ENCODE measurements at places on chromosomes 5 and 9.

- no peaks in the 10 kb centered on the region for H3K27me3 ChIP-seq
- H3K4me3 ChIP-seq: no peak overlapping the region
- DNase-seq: peak; percentile 45
- peaks cover 5% of the 10 kb centered on the region for H3K4me1 ChIP-seq
These were observed 108.2 kb downstream of the UBE2R2 start for GRCh38 chr9:33924978-33925797.

GRCh38 chr5:95511606-95512005 is 43.2 kb downstream of the SKIC3 start:
- H3K27ac ChIP-seq: no peak overlapping the region
- H3K4me1 ChIP-seq: peaks cover 11% of the 10 kb centered on the region
- peaks cover 59% of the 10 kb centered on the region for H3K36me3 ChIP-seq
- DNase-seq: no peak

DNA sequence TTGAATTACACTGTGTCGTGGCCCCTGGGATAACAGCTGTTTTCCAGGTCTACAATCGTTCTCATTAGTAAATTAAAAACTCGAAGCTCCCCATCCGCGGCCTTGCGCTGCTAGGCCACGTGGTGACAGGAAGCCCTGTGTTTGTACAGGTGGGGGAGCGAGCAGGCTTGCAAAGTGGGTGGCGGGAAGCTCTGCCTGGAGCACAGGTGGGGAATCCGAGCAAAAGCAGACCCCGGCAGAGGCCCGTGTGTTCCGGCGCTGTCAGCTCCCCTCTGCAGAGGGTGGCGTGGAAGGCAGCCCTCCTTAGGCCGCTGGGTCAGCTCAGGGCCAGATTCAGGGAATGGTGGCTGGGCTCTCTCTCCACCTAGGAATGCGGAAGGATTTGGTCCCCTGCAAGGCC is 59.5 kb upstream of the ERCC6L2 start:
- H3K36me3 ChIP-seq: peaks cover 65% of the 10 kb centered on the region
- H3K27ac ChIP-seq: no peak overlapping the region
- peaks cover 4% of the 10 kb centered on the region for H3K27me3 ChIP-seq
- DNase-seq: no peak
- H3K4me1 ChIP-seq: peaks cover 45% of the 10 kb centered on the region
- no peak overlapping the region for H3K4me3 ChIP-seq

DNA sequence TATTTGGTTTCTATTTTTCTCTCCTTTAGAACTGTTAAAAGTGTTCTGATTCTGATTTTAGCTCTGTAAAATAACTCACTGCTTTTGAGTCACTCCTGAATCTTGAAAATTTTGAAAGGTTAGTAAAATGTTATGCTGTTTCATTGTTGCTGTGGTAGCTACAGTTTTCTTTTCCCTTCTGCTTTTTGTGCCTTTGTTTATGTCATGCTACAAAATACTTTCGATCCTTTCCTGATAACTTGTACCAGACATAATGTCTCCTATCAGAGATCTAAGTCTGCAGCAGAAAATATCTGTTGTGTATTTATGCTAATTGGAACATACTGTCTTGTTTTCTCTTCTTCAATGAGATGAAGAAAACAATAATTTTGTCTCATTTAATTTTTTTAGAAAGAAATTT is 26.9 kb upstream of the CEP120 start:
- H3K27me3 ChIP-seq: no peaks in the 10 kb centered on the region
- no peak overlapping the region for H3K4me3 ChIP-seq
- H3K36me3 ChIP-seq: no peaks in the 10 kb centered on the region

DNA sequence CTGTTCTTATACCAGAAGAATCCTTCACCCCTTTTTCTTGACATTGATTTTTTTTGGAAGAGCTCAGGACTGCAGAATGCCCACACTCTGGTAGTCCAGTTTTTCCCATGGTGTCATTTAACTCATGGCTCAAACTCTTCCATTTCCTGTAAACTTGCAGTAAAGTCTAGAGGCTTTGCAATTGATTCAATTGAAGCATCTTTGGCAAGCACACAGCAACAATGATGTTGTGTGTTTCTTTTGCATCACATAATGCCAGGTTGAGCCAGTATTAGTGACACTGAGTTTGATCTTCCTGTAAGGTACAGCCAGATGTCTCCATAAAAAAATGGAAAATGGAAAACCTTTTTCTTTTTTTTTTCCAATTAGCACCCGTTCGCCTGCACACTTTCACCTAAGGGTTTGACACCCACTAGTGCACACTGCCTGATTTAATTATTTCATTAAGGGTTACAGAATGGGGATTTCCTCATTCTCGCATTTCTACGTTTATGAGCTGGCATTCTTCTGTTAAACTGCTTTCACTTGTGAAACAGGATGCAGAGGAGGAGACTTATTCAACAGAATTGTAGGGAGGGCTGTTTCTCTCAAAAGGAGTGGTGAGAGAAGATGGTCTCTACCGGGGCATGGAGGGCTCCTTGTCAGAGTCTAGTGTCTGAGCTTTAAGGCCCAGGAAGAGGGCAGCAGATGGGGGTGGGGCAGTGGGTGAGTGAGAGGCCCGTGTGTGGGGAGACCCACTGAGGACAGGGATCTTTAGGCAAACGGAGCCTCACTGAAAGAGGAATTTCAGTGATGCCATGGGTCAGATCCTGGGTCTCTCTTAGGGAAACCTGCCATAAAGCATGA is 2.2 kb upstream of the S1PR3 start:
- H3K4me3 ChIP-seq: peak overlapping the region; percentile 97
- H3K27me3 ChIP-seq: peaks cover 3% of the 10 kb centered on the region
- H3K4me1 ChIP-seq: peaks cover 50% of the 10 kb centered on the region

GRCh38 chr5:89847743-89848142 is 561.8 kb downstream of the CETN3 start:
- no peak overlapping the region for H3K27ac ChIP-seq
- H3K4me1 ChIP-seq: peaks cover 12% of the 10 kb centered on the region

DNA sequence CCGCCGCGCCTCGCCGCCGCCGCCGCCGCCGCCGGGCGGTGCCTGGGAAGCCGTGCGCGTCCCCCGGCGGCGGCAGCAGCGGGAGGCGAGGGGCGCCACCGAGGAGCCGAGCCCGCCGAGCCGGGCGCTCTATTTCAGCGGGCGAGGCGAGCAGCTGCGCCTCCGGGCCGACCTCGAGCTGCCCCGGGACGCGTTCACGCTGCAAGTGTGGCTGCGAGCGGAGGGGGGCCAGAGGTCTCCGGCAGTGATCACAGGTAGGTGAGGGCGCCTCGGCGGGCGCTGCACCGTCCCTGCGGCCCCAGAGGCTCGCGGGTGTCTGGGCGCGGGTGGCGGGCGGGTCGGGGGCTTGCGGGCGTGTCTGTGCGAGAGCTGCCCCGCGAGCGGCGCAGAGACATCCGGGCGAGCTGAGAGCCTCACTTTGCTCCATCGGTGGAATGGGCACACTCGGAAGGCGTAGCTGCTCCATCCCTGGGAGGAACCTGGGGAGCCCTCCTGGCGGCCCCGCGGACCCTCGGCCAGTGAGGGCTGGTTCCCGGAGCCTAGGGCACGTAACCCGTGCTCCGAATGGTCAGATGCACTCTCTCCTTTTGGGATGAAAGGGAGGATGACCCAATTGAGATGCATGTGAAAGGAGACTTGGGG is 864 bp downstream of the PAPPA start:
- no peaks in the 10 kb centered on the region for H3K36me3 ChIP-seq
- H3K4me1 ChIP-seq: peaks cover 59% of the 10 kb centered on the region
- H3K4me3 ChIP-seq: peak overlapping the region; percentile 85
- peaks cover 40% of the 10 kb centered on the region for H3K27me3 ChIP-seq

GRCh38 chr5:170885809-170886208 is 24.0 kb downstream of the RANBP17 start:
- no peak overlapping the region for H3K4me3 ChIP-seq
- peaks cover 52% of the 10 kb centered on the region for H3K36me3 ChIP-seq
- peak overlapping the region; percentile 18 for H3K27ac ChIP-seq
- DNase-seq: no peak
- peaks cover 21% of the 10 kb centered on the region for H3K4me1 ChIP-seq

- H3K4me1 ChIP-seq: peaks cover 19% of the 10 kb centered on the region
- no peaks in the 10 kb centered on the region for H3K36me3 ChIP-seq
- peaks cover 5% of the 10 kb centered on the region for H3K27me3 ChIP-seq
- DNase-seq: no peak
These were observed 86.0 kb downstream of the KDM4C start for GRCh38 chr9:6843742-6844141.

DNA sequence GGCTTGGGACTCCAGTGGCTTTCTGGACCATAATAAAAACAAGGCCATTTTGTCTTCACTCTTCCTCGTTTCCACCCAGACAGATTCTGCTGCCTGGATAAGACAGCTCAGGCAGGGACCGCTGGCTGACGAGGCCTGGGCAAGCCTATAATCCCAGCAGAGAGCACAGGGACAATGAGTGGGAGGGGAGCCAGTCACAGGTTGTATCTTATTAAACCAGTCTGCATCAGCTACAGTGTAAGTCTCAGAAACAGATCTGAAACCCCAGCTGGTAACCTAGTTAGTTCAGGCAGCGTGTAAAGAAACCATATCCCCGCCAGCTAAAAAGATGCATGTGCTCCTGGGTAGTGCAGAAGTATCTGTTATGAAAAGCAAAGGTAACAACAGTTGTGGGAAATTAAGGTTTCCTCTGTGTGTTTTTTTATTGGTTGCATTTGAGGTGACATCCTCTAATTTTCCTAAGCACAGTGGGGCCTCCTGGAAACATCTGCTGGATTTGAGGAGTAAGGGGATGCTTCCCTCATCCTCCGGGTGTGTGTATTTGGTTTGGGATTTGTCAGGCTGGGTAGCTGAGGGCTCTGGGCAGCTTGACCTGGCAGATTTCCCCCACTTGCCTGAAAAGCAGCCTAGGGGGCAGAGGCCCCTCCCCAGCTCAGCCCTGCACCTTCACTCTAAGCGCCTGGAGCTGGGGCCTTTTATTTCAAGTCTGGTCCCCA is 15.2 kb upstream of the TAL2 start:
- no peak overlapping the region for H3K4me3 ChIP-seq
- peaks cover 21% of the 10 kb centered on the region for H3K4me1 ChIP-seq
- H3K36me3 ChIP-seq: peaks cover 14% of the 10 kb centered on the region
- H3K27me3 ChIP-seq: no peaks in the 10 kb centered on the region

DNA sequence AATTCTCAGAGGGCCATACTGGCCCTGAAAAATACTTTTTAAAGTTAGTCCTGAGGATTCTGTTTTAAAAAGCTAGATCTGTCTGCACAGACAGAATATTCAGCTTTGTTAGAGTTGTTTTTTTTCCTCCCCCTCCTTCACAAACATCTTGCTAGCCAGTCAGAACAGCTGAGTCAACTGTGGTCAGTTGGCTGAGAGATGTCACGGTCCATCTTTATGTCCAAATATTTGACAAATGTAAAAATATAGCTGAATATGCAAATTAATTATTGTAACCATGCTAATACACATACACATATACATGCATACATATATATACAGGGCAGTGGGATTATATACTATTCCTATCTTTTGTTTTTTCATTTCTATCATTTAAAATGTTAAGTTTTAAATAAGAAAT is 33.9 kb downstream of the UNC13B start:
- no peaks in the 10 kb centered on the region for H3K27me3 ChIP-seq
- DNase-seq: no peak
- peaks cover 43% of the 10 kb centered on the region for H3K36me3 ChIP-seq
- H3K27ac ChIP-seq: no peak overlapping the region
- no peaks in the 10 kb centered on the region for H3K4me1 ChIP-seq

DNA sequence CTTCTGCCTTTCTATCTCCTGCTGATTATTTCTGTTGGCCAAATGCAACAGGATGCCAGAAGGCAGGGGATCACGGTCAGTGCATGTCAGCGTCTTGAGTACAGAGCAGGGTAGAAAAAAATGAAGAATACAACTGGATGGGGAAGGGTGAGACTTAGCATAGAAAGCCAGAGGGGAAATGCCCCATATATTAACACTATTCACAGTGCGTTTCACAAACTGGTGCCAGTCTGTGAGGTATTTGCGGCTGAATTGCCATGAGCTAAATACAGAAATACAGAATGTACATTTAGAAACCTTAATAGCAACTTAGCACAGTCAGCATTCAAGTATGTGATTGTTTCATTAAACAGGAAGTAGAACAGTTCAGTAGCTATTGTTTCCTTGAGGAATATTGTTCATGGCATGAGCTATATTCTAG is 31.0 kb upstream of the SLC1A3 start:
- no peaks in the 10 kb centered on the region for H3K27me3 ChIP-seq
- H3K4me3 ChIP-seq: no peak overlapping the region
- no peak overlapping the region for H3K27ac ChIP-seq
- DNase-seq: no peak
- H3K36me3 ChIP-seq: no peaks in the 10 kb centered on the region

DNA sequence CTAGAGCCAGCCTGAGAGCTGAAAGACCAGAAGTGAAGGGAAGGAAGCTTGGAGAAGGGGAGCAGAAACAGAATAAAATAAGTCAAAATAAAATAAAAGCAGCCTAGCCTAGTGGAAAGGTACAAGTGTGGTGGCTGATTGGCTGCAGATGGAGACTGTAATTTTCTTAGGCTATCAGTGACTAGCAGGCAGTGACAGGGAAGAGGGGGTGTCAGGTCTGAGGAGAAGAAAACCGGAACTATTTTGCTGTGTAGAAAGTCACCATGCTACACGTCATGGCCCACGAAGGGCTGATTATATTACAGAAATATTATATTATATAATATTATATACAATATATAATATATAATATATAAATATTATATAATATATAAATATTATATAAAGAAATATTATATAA is 98.1 kb upstream of the TAF11L2 start:
- peaks cover 26% of the 10 kb centered on the region for H3K27me3 ChIP-seq
- no peak for DNase-seq
- H3K36me3 ChIP-seq: no peaks in the 10 kb centered on the region
- no peak overlapping the region for H3K4me3 ChIP-seq
- no peak overlapping the region for H3K27ac ChIP-seq

- peak overlapping the region; percentile 3 for H3K4me3 ChIP-seq
- H3K4me1 ChIP-seq: peaks cover 26% of the 10 kb centered on the region
- DNase-seq: no peak
- peak overlapping the region; percentile 50 for H3K27ac ChIP-seq
- no peaks in the 10 kb centered on the region for H3K36me3 ChIP-seq
These were observed 92.3 kb upstream of the FANCC start for GRCh38 chr9:95409650-95410426.

GRCh38 chr5:166926138-166926537 is 1365.3 kb upstream of the WWC1 start:
- no peak overlapping the region for H3K27ac ChIP-seq

- H3K4me3 ChIP-seq: no peak overlapping the region
- no peak for DNase-seq
- peaks cover 8% of the 10 kb centered on the region for H3K27me3 ChIP-seq
- H3K4me1 ChIP-seq: no peaks in the 10 kb centered on the region
- no peaks in the 10 kb centered on the region for H3K36me3 ChIP-seq
These were observed 12.4 kb downstream of the PRUNE2 start for GRCh38 chr9:76893395-76893932.

- DNase-seq: no peak
- peaks cover 24% of the 10 kb centered on the region for H3K4me1 ChIP-seq
- H3K27me3 ChIP-seq: peaks cover 3% of the 10 kb centered on the region
- peak within 1 kb of the TSS; percentile 99 for H3K27ac ChIP-seq
- H3K4me3 ChIP-seq: peak within 1 kb of the TSS; percentile 94
These were observed at the start of gene FER for GRCh38 chr5:108747774-108748400. FER (plus strand) TSS chr5:108747897; CDS start chr5:108798183, 50,286 bp downstream.
